GM04504 (cell line): ENCODE measurements at places on chromosomes 4 and X.

- DNase-seq, result peak; percentile 8
These were observed 677 bp upstream of the NONO start for GRCh38 chrX:71282514-71283402.

GRCh38 chr4:24613502-24613901 lies 29.1 kb upstream of the DHX15 start:
- DNase-seq, result no peak

DNA sequence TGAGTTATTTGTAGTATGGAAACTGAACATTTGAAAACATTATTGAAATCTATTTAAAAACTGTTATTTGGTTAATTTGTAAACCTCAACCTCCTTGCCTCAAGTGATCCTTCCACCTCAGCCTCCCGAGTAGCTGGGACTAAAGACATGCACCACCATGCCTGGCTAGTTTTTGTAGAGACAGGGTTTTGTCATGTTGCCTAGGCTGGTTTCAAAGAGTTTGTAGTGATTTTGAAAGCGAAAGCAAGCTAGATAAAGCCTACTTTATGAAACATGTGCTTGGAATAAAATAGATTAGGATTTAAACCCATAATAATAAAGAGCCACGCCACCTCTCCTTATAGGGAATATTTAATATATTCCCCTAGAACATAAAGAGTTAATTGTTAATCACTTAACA lies 23.5 kb downstream of the ARSJ start:
- no peak for DNase-seq

DNA sequence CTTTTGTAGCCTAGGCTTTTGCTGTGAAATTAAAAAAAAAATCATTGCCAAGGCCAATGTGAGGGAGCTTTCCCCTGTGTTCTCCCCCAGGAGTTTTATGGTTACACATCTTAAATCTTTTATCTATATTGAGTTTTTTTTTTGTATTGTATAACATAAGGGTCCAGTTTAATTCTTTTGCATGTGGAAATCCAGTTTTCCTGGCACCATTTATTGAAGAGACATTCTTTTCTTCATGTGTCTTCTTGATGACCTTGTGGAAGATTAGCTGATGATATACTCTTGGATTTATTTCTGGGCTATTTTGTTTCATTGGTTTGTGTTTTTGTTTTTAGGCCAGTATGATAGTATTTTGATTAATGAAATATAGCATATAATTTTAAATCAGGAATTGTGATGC lies 225.0 kb downstream of the ADAM29 start:
- no peak for DNase-seq

GRCh38 chr4:40601641-40602040 lies 28.0 kb downstream of the RBM47 start:
- no peak for DNase-seq

DNA sequence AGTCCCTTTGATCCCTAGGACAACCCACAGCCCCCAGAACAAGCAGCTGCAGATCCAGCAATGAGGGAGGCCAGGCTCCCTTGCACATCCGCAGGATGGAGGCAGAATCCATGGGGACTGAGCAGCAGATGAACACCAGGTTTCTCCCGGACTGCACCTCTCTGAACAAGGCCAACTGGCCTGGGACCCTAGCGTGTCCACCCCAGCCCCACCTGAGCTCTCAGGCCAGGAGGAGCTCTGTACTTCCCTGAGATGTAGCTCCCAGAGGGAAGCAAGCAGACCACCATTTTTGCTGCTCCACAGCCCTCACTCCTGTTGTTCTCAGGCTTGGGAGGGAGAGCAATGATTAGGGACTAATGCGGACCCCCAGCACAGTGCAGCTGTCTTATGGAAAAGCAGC lies 1195.8 kb downstream of the PCDH18 start:
- no peak for DNase-seq

GRCh38 chr4:121778991-121779628 lies 14.1 kb upstream of the SMIM43 start:
- DNase-seq, result no peak

- DNase-seq, result no peak
These were observed at the start of gene EREG for GRCh38 chr4:74364652-74365491. TSS of gene EREG (plus strand) at chr4:74365145. CDS start at chr4:74365309, 164 bp downstream.

- DNase-seq, result no peak
These were observed 59.6 kb upstream of the DHX15 start for GRCh38 chr4:24643774-24644520.

DNA sequence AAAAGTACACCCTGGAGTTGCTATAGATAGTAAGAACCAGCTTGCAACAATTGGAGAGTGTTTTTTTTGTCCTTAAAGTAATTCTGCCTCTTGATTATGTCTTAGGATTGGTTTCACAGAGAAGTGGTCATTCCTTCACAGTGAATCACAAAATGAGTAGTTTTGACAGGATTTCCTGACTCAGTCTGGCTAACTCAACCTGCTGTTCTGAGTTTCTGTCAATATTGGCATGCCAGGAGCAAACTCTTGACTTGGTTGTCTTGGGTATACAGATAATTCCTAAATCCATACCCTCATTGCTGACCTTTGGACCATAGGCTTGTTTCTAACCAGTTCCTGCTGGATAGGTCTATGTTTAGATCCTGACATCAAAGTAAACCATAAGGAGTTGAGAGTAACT lies 9.4 kb downstream of the FHIP1A start:
- DNase-seq, result peak; percentile 63

GRCh38 chr4:112645541-112646329 lies 8.8 kb downstream of the LARP7 start:
- no peak for DNase-seq

DNA sequence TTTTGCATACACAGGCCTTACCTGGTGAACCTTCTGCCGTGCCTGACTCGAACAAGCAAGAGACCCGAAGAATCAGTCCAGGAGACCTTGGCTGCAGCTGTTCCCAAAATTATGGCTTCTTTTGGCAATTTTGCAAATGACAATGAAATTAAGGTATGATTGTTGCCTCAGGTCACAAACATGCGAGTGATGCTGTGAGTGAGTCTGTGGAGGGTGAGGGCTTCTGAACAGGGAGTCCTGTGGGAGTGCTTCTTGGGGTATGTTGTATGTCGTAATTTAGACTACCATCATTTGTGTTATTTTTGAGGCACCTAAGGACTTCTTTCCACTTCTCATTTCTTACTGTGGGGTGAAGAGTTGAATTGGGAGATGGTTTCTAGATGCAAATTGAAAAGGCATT lies 32.8 kb downstream of the HTT start:
- no peak for DNase-seq

GRCh38 chrX:116204932-116205331 lies 34.4 kb downstream of the AGTR2 start:
- DNase-seq, result no peak

DNA sequence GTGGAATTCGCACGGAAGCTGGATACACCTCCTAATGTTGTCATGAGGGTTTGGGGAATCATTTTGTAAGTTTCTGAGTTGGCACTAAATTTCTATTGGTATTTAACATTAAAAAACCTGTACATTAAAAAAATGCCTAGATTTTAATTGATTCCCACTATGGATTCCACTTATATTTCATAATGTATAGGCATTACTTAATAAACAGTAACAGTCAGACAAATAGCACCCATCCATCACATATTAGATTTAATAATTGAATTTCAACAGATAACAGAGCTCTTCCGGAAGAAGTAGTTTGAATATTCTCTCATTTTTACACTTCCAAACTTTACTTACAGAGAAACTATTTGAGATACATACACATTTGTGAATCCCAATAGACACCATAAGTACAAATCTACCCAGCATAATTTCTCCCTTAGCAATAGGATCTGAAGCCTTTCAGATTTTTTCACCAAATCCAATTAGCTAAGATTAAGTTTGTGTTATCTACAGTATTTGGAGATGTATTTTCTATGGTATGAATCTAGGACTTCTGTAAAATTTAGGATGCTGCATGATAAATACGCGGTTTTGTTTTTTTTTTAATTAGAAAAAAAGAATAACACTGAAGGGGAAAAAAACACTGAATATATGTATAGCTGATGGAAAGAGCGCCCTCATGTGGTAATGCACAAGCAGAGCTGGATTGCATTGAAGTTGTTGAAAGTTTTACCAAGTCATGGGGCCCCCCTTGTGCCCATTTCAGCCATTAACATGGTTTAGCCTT lies 12.2 kb upstream of the ODAM start:
- peak; percentile 1 for DNase-seq

- DNase-seq, result no peak
These were observed 1511.1 kb downstream of the TECRL start for GRCh38 chr4:62898115-62898514.

DNA sequence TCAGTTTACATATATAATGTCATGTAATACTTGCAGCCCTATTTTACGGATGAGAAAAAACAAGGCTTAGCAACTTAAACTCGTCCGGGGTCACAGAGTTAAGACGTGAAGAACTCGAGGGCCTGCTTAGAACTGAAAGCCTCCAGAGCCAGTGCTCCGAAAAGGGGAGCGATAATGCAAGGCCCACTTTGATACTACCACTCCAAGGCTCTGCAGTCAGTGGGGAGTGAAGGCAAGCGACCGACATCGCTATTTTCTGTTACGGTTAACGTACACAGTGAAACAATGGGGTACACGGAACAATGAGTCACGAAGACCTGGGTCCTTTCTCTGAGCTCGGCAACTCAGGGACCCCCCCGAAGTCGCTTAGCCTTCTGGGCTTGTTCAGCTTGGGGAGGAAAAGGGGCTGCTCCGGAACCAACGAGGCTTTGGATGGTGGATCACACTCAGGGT lies 965 bp downstream of the PPA2 start:
- DNase-seq, result no peak
